Stimulated activated CD8-positive, alpha-beta memory T cell treated with anti-CD3 and anti-CD28 coated beads, Interleukin-15, amount 100 ng/mL, for 1 hour (primary cell): ENCODE measurements at places on chromosomes 7 and 10.

DNA sequence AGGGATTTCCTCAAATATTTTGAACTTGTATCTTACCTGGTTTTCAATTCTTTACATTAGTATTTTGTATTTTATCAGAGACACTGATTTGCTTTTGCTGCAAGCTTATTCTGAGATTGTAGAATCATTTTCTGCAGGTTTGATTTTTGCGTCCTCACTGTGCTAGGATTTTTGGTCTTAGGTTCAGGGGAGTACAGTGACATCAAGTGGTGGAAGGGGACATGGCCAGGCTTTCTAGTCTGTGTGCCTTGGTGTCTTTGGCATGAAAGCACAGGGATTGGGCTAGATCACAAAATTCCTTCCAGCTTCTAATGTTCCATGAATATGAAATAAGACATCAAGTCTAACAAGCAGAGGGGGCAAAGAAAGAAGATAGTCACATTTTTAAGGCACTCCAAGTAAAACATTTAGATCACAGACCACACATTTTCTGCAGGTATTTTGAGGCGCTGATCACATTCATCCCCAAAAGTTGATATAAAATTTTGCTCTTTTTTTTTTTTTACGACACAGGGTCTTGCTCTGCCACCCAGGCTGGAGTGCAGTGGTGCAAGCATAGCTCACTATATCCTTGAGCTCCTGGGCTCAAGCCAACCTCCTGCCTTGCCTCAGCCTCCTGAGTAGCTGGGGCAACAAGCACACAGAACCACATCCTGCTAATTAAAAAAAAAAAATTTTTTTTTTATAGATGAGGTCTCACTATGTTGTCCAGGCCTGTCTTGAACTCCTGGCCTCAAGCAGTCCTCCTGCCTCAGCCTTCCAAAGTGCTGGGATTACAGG lies 124.4 kb downstream of the PON1 start:
- no peak for DNase-seq

DNA sequence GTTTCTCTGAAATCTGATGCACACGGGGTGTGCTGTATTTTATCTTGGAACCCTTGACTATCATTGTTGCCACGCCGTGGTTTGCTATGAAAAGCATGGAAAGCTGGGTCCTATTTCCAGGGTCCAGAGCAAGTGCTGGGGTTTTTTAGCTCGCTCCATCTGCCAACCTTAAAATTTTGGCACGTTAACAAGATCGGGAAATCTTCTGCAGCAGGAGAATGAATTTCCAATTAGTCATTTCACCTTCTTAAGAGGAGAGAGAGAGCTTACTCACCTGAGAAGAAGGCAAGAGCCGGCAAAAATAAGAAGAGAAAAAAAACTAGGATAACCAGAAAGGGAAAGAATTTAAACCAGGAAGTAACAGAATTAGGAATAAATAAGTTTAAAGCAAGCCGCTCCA lies 223.6 kb upstream of the CELF2 start:
- DNase-seq, result no peak

- DNase-seq, result no peak
These were observed 130.2 kb upstream of the CNTNAP2 start for GRCh38 chr7:145986248-145986874.

DNA sequence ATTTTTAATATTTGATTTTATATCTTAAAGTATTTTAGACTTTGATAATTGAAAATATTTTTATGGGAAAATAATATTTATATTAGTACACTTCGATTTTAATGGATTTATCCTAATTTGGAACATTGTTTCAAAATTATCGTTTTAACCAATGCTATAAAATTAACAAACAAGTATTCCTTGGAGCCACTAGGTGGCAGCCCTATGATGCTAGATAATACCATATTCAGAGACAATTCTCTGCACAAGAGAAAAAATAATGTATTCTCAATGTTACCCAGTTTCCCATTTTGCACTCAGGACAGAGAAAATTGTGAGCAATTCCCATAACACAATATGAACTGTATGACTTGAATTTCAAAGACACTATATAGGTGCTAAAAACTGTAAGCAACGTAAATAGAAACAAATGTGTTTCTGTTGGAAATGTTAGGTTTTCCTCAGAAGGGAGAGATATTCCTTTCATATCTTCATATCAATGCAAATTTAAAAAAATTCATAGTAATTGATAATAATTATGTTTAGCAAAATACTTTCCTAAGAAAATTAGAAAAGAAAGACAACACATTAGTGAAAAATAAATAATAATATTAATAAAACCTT lies 237.8 kb downstream of the SEMA3E start:
- DNase-seq, result no peak

DNA sequence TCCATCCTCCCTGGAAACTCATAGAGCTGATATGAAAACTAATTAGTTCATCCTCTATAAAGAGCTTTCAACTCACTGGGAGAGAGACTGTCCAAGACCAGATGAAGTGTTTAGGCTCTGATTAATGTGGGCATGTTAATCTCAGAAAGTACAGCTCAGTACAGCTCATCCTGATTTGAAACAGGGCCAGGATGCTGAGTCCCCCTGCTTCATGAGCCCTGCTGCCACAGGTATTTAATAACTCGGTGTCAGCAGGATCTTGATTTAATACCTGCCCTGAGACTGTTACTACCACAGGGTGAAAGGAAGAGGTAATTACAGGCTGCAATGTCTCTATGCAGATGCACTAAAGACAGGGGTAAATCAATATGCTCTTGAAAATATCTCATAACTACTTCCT lies 10.8 kb downstream of the LMOD2 start:
- no peak for DNase-seq

GRCh38 chr10:24901686-24902399 lies 50.6 kb downstream of the PRTFDC1 start:
- no peak for DNase-seq

GRCh38 chr7:116224492-116225098 lies 14.3 kb downstream of the TES start:
- DNase-seq, result no peak

GRCh38 chr10:45589009-45589408 lies 83.6 kb downstream of the ZFAND4 start:
- no peak for DNase-seq

GRCh38 chr10:118956802-118957442 lies 72.6 kb upstream of the NANOS1 start:
- DNase-seq, result no peak

DNA sequence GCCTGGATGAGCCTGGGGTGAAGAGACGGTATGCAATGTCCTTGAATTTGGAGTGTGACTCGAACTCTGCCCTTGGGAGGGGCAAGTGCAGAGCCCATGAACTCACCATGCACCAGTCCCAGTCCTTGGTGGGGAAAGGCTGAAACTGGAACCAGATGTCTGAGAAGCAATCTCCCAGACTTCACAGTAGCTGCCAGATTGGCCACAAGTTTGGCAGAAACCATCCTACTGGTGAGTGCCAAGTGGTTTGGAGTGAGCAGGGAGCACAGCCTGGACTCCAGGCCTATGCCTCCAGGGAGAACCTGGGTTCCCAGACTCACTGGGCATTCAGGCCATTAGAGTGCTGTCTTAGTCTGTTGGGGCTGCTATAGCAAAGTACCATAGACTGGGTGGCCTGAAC lies 99.6 kb upstream of the LYZL1 start:
- no peak for DNase-seq

DNA sequence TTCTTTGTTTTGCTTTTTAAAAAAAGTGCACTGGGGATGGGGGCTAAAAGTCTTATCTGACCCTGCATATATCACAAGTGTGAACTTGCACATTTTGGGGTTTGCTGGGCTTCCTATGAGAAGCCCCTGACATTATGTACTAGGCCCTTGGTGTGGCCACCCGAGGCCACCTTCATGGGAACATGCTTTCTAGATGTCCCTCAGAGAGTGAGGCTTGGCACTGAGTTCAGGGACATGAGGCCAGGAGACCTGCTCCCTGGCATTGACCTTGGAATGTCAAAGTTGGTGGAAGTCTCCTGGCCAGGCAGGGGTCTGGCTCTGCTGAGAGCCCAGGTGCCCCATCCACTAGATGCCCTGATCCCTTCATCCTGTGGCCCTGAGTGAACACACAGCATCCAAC lies 536.2 kb downstream of the TCERG1L start:
- no peak for DNase-seq

- no peak for DNase-seq
These were observed 86.5 kb upstream of the LRRC4 start for GRCh38 chr7:128117691-128118090.

- DNase-seq, result no peak
These were observed 307.2 kb downstream of the SNX13 start for GRCh38 chr7:17633067-17633466.

GRCh38 chr10:78760463-78761310 lies 308.1 kb upstream of the ZMIZ1 start:
- DNase-seq, result no peak
